ENCODE measurements at places on chromosomes 16 and 17. TPM values are rescaled to one million over a fixed set of nuclear protein-coding genes. Genes with fewer than 3 reads are reported as not detected.

PABPN1L gene
- not detected for total RNA-seq

NUBP1 gene
- total RNA-seq = 24.7 TPM

MSLN gene
- total RNA-seq = not detected

CPSF4L gene
- total RNA-seq = not detected

SEPTIN1 gene
- not detected for total RNA-seq

NRN1L gene
- not detected for total RNA-seq

RAB11FIP4 gene
- 0.31 TPM for total RNA-seq

EPN2 gene
- total RNA-seq = 18.0 TPM

SNX20 gene
- total RNA-seq = not detected

GAST gene
- total RNA-seq = not detected

WFIKKN2 gene
- not detected for total RNA-seq

UNC13D gene
- total RNA-seq = 4.7 TPM

TAT gene
- not detected for total RNA-seq

DNAI2 gene
- not detected for total RNA-seq

SMIM36 gene
- not detected for total RNA-seq

COPZ2 gene
- total RNA-seq = 9.1 TPM

TCAP gene
- 0.49 TPM for total RNA-seq

STH gene
- not detected for total RNA-seq

SLC5A10 gene
- total RNA-seq = under 0.01 TPM

C16orf74 gene
- total RNA-seq = 8.4 TPM

FLOT2 gene
- 191 TPM for total RNA-seq

KLHL10 gene
- under 0.01 TPM for total RNA-seq

SULT1A1 gene
- total RNA-seq = 0.76 TPM

HNF1B gene
- not detected for total RNA-seq

ALDH3A1 gene
- 0.38 TPM for total RNA-seq

HSPB9 gene
- total RNA-seq = not detected

AXIN2 gene
- 1.4 TPM for total RNA-seq

PTX4 gene
- total RNA-seq = 0.13 TPM

BAHCC1 gene
- 4.7 TPM for total RNA-seq

C16orf96 gene
- total RNA-seq = not detected

TBC1D3C gene
- not detected for total RNA-seq

TLCD3B gene
- 0.16 TPM for total RNA-seq

GCGR gene
- not detected for total RNA-seq

KRT20 gene
- total RNA-seq = not detected

FKBP10 gene
- 243 TPM for total RNA-seq

All from bladder microvascular endothelial cell (primary cell).